ENCODE measurements at places on chromosomes 2 and 18.

DNA sequence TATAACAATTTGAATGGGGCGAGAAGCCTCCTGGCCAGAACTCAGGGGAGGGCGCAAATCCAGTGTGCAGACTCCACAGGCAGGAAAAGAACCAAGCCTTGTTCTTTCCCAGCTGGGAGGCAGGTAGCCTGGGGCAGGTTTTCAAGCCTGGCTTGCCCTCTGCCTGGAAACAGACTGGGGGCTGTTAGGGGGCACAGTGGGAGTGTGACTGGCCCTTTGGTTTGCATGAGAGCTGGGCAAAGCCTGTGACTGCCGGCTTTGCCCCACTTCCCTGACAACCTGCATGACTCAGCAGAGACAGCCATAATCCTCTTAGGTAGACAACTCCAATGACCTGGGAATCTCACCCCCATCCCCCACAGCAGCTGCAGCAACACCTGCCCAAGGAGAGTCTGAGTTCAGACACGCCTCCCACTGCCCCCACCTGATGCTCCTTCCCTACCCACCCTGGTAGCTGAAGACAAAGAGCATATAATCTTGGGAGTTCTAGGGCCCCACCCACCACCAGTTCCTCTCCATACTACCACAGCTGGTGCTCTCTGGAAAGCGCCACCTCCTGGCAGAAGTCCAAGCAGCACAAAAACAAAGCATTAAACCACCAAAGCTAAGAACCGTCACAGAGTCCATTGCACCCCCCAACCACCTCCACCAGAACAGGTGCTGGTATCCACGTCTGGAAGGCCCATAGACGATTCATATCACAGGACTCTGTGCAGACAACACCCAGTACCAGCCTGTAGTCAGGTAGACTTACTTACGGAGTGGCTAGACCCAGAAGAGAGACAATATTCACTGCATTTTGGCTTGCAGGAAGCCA, 402.5 kb downstream of the STK39 start:
- DNase-seq, result no peak

DNA sequence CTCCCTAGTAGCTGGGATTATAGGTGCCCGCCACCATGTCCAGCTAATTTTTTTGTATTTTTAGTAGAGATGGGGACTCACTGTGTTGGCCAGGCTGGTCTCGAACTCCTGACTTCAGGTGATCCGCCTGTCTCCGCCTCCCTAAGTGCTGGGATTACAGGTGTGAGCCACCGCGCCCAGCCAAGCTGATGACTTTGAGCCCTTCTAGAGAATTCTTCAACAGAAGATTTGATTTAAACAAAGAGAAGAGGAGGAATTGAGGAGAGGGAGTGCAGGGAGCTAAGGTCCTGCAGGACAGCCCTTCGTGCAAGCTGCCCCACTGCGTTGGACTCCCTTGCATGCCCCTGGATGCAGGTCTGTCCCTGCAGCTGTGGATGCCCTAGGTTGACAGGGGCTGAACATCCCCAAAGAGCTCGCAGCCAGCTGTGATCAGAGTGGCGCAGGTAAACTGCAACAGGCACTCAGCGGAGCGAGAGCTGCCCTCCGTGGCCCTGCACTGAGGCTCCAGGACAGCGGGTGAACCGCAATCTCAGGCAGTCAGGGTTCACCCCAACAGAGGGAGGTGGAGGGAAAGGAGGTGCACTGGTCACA, 13.7 kb downstream of the ADRA2B start:
- no peak for DNase-seq

DNA sequence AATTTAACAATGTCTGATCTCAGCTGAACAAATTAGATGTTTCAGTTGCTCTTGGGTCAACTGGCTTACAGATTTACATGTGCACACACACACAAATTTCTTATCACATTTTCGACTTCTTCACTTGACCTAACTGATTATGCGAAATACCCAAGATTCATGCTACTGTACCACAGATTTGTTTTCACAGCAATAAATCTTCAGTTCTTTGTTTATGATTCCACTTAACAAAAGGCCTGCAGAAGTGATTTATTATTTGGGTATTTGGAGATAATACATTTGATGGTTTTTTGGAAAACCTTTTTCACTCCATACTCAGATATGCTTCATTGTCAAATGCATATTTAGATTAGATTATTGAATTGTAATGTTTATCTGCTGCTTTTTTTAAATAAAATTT, 129.0 kb downstream of the GALNT1 start:
- no peak for DNase-seq

DNA sequence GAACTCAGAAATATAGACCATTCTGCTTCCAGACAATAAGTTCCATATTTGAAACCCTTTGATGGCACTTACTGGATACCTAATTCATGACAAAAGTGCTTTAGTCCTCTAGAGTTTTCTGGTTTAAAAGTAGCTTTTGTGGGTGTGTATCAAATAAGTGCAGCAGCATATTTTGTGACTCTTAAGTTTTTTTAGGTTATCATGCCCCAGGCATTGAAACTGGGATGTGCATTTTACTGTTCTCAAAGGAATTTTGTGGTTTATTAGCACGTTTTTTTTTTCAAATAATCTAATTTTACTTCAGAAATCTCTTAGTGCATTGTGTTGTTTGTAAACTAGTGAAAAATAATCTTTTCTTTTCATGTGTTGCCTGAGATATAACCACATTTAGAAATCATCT, 1.5 kb downstream of the XRCC5 start:
- no peak for DNase-seq

DNA sequence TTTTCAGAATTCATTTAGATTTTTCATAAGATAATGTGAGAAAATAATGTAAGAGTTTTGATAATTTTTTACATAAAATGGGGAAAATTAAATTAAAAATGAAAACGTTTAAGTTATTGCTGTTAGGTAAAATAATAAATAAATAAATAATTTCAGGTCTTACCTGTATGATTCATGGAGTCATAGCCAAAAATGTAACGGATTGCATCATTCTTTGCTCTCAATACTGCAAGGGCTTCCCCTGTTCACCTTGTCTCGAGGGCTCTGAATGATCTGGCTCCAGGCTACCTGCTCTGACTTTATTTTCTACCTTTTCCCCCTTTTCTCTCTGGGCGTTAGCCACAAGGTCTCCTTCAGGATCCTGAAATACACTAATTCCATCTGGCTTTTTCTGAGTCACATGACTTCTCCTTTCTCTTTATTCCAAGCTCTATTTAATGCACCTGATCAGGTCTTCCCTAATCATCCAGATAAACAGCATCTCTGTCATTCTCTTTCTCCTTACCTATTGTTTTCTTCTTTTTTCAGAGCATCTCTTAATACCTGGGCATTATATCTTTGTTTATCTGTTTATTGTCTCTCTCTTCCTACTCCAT, 30.0 kb upstream of the CFAP36 start:
- no peak for DNase-seq
